ENCODE measurements at places on chromosomes 6 and 20. TPM values are rescaled to one million over a fixed set of nuclear protein-coding genes. Genes with fewer than 3 reads are reported as not detected.

TAF8 gene
- 49.2 TPM for total RNA-seq

DNA sequence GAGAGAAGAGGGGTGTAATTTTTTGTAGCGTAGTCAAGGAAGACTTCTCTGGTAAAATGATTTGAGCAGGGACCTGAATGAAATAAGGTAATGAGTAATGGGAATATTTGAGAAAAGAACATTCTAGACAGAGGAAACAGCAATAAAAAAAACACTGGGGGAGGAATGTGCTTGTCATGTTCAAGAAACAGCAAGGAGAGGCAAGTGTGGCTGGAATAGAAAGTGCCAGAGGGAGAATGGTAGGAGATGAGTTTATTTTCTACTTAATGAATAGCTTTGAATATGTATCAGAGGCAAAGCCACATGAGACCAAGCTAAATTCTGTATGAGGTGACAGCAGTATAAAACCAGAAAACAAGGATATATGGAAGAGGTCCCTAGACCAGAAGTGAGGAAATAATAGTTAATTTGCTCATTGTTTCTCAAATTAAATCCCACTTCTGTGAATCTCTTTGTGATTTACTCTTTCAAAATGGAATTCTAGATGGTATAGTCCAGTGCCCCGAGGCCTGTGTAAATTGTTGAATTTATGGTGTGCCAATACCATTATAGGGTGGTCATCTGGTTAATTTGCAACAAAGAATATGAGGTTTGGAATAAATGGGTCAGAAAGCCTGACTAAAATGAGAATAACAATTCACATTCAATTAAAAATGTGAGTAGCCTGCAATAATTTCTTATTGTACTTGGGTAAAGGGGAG, 170.2 kb downstream of the CDKAL1 start:
- no peak for DNase-seq

DNA sequence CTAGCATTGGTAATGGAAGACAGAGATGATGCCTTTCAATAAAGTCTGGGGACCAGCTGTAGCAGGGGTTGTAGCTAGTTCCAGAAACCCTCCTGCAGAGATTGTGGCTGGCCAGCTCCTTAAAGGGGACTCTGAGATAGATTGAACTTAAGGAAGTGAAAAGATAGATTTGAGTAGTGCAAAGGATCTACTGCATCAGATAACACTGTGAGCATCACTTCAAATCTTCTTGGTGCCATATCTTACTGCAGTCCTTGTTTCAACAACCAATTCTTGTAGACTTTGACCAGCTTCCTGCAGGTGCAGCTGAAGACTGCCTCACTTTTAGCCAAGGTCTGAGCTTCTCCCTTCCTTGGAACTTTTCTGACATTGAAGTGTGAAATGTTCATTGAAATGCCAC, 14.8 kb upstream of the CEP162 start:
- no peak for DNase-seq

SLC26A8 gene
- not detected for total RNA-seq

NOX3 gene
- not detected for total RNA-seq

BTN1A1 gene
- total RNA-seq, result not detected

Data from gastrocnemius medialis (tissue), 4 donors.